ENCODE measurements at places on chromosomes 12 and 14.

GRCh38 chr12:94699801-94700200 is 49.4 kb upstream of the TMCC3 start:
- DNase-seq = no peak

DNA sequence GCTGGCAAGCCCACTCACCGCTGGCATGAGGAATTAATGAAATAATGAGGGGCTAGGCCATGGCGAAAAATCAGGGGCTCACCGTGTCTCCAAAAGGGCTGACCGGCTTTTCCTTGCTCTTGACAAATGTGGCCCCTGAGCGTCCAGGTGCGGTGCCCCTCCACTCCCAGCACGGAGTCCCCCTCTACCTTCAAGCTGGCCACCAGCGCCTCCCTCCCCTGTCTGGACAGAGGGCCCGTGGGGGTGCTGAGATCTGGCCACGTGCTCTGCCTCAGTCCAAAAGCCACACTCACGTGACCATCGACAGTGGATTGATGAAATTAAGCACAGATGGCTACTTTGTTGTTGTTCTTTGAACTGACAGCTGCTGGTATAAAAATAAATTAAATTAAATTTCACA is 78.8 kb upstream of the BCL11B start:
- DNase-seq = no peak

DNA sequence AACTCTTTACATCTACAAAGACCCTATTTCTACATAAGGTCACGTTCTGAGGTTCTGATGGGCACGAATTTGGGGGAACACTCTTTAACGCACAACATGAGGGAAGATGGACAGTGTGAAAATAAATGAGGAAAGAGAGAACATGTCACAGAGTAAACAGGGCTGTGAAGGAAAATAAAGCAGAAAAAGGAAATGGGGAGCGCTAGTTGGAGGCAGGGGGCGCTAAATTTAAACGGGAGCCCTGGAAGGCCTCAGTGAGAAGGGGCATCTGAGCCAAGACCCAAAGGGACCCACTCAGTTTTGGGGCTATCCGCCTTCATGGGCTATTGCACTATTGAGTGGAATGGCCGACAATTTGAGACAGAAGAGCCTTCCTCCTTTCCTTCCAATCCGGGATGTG is 50.5 kb downstream of the PLXNC1 start:
- DNase-seq = no peak

DNA sequence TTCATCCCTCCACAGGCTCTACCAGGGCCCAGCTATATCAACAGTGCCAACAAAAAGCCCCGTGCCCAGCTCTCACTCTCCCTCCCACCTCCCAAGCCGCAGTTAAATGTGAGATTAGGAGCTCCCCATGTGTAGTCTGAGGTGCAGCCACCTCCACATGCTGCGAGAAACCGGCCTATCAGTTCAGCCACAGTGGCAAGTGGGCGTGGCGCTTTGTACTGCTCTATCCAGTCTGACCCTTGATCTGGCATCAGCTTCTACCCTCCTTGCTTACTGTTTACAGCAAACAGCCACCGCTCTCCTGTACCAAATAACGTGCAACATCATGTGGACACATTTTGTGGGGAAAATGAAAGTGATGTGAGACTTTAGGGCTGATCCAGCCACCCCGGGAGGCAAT is 1.7 kb downstream of the PLEK2 start:
- DNase-seq = no peak

GRCh38 chr14:99604766-99605298 is 825 bp upstream of the CCDC85C start:
- no peak for DNase-seq

GRCh38 chr14:88036422-88036821 is 31.5 kb downstream of the GPR65 start:
- no peak for DNase-seq

DNA sequence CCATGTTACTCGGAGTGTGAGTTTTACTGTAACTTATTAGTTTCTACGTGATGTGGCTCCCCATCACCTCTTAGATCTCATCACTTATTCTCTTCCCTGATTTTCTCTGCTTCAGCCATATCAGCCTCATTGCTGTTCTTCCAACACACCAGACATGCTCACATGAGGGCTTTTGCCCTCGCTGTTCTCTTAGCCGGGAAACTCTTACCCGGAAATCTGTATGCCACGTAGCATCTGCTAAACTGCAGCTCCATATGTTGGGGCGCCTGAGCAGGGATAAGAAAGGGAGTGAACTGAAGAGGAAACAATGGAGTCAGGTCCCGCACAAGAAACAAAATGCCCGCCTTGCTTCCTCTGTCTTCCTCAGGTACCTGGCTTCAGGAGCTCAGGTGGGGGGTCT is 16.6 kb downstream of the SMUG1 start:
- DNase-seq = no peak

DNA sequence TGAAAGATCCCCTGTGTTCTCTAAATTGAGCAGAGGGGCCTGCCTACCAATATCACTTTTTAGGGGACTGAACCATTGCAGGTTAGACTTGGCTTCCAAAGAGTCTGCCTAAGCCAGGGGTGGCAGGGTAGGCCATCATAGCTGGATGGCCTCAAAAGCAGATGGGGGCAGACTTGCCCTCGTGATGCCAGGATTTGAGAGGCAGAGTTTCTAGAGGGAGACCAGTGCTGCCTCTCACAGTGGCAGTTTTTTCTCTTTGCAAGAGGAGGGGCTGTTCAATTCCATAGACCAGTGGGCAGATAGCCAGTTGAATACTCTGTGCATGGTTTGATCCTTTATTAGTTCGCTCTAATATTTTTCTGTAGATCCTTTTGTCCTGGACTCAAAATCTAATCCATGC is 23.8 kb upstream of the SMCO2 start:
- DNase-seq = no peak

- no peak for DNase-seq
Measured at GRCh38 chr12:103314786-103315185, 181.0 kb downstream of the C12orf42 start.

DNA sequence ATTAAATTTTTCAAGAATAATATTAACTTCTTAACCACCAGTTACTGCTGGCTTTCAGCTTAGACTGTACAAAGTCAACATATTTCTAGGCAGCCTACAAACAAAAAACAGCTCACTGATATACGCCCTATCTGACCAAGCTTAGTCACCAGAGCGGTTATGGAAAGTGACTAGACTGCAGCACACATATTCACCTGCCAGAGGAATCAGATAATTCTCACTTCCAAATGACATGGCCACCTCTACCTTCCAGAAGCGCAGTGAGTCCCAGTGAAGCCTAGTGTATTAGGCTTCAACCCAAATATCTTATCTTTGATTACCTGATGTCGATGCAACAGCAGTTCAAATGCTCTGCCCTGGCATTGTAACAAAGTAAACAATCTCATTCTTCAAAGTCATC is 8.5 kb downstream of the STXBP6 start:
- DNase-seq = no peak

GRCh38 chr14:68141281-68142088 is 321.9 kb downstream of the RAD51B start:
- no peak for DNase-seq

- peak; percentile 85 for DNase-seq
Measured at GRCh38 chr12:112116232-112117060, 7.9 kb upstream of the NAA25 start.

DNA sequence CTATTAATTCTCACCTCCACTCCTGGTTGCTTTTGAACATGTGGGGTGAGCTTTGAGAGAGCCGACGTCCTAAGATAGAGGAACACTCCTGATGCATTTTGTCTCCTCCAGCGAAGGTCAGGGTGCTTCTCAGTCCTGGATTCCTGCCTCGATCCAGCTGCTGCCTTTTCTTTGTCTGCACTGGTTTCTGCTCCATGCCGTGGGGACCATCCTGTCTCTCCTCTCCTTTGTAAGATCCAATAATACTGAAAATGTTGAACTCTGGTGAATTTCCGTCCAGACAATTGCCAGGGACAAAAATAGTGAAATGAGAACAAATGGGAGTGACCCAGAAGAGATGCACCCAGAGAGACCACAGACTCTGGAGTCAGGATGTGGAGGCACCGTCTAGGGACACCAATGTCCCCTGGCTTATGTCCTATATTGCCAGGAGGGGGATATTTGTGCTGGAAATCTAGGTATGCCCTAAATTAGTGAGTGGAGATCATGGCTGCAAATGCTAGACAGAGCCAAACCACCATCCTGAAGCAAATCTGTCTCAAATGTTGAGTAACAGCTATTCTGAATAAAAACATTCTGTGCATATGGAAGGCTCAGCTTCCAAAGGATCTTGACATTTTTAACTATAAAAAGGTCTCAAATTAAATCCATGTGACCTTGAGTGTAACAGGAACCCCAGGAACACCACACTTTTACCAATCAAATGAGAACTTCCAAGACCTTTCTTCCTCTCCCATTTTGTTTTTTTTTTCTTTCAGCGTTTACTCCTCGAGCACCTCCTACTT is 170.9 kb downstream of the PPM1H start:
- DNase-seq = peak; percentile 56

- DNase-seq = no peak
Measured at GRCh38 chr14:54493293-54493692, 4.5 kb upstream of the GMFB start.

DNA sequence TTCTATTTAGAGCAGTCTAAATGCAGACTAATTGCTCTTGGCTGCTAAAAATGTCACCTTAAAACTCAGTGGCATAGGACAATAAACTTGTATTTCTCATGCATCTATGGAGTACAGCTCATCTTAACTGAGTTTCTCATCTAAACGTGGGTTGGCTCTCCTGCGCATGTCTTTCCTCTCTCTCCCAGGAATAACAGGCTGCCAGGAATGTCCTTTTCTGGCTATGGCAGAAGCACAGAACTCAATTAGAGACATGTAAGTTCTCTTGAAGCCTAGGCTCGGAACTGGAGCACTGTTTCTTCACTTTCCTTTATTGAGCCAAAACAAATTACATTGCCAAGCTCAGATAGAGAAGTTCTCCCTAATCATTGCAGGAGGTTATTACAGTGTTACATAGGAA is 722.3 kb upstream of the FLRT2 start:
- DNase-seq = peak; percentile 37

GRCh38 chr14:99258341-99258861 is 13.6 kb downstream of the BCL11B start:
- DNase-seq = no peak

GRCh38 chr14:55744321-55744720 is 164.3 kb downstream of the KTN1 start:
- DNase-seq = no peak

DNA sequence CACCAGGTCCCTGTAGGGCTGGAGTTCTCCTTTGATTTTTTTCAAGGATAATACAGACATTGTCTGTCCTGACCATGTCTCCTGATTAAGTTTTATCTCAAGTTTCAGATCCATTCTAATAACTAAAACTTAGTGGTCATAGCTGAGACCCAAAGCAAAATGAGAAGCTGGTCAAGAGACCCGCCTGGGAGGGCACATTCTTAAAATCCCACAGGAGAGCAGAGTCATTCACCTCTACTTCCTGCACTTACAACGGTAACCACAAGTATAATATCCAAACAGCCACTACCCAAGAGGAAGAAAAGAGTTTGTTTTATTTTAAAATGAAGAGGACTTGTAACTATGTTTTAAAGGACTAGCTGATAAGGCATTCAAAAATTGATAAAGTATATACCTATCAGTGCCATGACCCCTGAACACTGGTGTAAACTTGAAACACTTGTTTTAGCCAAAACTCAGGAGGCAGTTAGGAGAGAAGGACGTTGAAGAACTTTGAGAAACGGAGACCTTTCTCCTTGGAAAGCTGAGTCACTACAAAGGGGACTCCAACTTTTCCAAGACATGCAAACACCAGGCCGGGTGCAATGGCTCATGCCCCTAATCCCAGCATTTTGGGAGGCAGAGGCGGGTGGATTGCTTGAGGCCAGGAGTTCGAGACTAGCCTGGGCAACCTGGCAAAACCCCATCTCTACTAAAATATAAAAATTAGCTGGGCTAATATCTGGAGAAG is 478.2 kb downstream of the GLT1D1 start:
- DNase-seq = no peak

GRCh38 chr12:12439636-12440035 is 82.8 kb downstream of the BORCS5 start:
- no peak for DNase-seq

DNA sequence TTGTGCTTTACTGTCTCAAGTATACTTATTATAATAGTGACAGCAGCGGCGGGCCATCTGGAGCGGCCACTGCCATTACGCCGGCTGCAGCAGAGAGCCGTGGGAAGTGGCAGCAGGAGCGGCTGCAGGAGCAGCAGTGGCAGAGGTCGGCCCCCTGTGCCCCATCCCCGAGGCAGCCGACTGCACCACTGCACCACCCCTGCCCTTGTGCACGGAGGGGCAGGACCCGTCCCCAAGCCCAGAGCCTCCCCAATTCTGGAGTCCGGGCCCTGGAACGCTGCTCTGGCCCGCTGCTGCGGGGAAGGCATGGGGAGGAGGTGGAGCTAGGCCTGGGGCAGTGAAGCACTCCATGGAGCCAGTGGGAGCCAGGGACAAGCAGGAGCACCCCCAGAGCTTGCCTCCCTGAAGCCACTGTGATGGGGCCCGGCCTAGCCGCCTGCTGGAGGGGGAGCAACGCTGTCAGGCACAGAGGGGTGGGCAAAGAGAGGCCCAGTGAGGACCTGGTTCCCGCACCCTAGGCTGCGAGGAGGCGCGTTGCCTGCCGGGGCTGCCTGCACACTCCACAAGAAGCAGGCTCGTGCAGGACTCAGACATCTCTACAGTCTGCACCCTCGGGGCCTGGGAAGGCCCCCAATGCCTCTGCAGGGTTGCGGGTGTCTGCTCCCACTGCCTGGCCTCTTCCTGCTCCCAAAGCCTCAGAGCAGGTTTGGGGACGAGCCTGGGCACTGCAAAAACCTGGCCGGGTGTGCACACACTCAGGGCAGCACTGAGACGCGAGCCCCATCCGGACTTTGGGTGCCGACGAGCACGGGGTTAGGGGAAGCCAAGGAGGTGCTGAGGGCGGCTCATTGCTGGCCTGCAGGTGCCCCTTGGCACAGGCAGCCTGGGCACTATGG is 74.2 kb upstream of the RASSF8 start:
- no peak for DNase-seq

- DNase-seq = no peak
Measured at GRCh38 chr14:22427771-22428231, 161.2 kb downstream of the DAD1 start.

GRCh38 chr12:105433804-105434203 is 103.3 kb downstream of the C12orf75 start:
- DNase-seq = no peak

- no peak for DNase-seq
Measured at GRCh38 chr12:25286837-25287236, 36.1 kb upstream of the KRAS start.

GRCh38 chr14:92421751-92422150 is 91.8 kb upstream of the RIN3 start:
- no peak for DNase-seq

DNA sequence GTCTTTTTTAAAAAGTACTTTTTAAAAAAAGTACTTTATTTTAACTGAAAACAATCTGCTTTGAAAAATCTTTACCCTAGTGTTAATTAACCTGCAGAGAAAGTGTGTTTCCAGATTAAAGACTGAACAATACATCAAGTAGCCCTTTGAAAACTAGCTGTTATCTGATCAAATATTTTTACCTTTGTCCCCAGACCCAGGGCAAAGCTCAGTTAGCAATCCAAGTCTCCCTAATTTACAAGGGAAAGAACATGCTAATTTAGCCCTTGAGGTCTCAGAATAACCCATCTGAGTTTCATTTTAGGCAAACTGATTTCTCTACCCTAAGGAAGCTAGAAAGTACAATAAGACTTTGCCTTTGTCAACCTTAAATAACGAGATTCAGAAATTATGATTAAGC is 91.2 kb downstream of the PPM1H start:
- DNase-seq = no peak

GRCh38 chr12:104177663-104178501 is 37.7 kb upstream of the TXNRD1 start:
- DNase-seq = peak; percentile 80
